Endodermal cell (in vitro differentiated cells): ENCODE measurements at places on chromosomes 11 and 22. TPM values are rescaled to one million over a fixed set of nuclear protein-coding genes. Genes with fewer than 3 reads are reported as not detected.

- H3K27me3 ChIP-seq: no peaks in the 10 kb centered on the region
- H3K4me1 ChIP-seq: no peaks in the 10 kb centered on the region
- peaks cover 40% of the 10 kb centered on the region for H3K36me3 ChIP-seq
- no peak overlapping the region for H3K27ac ChIP-seq
- no peak overlapping the region for H3K4me3 ChIP-seq
Observed at GRCh38 chr11:94184846-94185245, 56.2 kb downstream of the PANX1 start.

- peaks cover 63% of the 10 kb centered on the region for H3K27me3 ChIP-seq
- H3K4me1 ChIP-seq: peaks cover 9% of the 10 kb centered on the region
- peak within 1 kb of the TSS; percentile 62 for H3K4me3 ChIP-seq
- peak; percentile 79 for DNase-seq
Observed at GRCh38 chr11:119340335-119341221, at the start of gene C1QTNF5. C1QTNF5 (minus strand) TSS chr11:119340883; CDS start chr11:119340397, 486 bp downstream.

ANKK1 gene
- total RNA-seq: not detected in 3 replicates

OR56A4 gene
- total RNA-seq: 0.59 TPM in 1 of 2 replicates, not detected in the other

KCNK4 gene
- 0.21 to 0.23 TPM in 2 of 3 replicates, not detected in the other for total RNA-seq

BATF2 gene
- 0.34 TPM in 1 of 2 replicates, not detected in the other for total RNA-seq

DNA sequence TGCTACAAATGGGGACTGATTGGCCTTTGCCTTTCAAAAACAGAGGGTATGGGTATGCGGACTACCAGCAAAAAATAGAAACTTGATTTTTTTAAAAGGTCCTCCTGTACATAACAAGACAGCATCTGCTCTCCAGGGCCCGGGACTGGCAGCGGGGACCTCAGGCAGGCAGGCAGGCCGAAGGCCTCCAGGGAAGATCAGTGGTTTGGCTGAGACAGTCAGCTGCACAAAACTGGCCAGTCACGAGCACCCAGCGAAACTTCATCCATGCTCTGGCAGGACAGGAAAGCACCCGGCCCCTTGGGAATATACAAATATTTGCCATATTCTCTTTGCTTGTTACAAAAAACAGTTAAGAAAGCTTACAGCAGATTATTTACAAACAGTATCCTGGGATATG, 11.0 kb downstream of the RPL27A start:
- no peak overlapping the region for H3K27ac ChIP-seq
- H3K4me1 ChIP-seq: peaks cover 3% of the 10 kb centered on the region
- peaks cover 92% of the 10 kb centered on the region for H3K36me3 ChIP-seq
- no peak overlapping the region for H3K4me3 ChIP-seq

CASP5 gene
- total RNA-seq: not detected in 2 replicates

APLNR gene
- 3.5 and 4.2 TPM in 2 replicates for total RNA-seq

DNA sequence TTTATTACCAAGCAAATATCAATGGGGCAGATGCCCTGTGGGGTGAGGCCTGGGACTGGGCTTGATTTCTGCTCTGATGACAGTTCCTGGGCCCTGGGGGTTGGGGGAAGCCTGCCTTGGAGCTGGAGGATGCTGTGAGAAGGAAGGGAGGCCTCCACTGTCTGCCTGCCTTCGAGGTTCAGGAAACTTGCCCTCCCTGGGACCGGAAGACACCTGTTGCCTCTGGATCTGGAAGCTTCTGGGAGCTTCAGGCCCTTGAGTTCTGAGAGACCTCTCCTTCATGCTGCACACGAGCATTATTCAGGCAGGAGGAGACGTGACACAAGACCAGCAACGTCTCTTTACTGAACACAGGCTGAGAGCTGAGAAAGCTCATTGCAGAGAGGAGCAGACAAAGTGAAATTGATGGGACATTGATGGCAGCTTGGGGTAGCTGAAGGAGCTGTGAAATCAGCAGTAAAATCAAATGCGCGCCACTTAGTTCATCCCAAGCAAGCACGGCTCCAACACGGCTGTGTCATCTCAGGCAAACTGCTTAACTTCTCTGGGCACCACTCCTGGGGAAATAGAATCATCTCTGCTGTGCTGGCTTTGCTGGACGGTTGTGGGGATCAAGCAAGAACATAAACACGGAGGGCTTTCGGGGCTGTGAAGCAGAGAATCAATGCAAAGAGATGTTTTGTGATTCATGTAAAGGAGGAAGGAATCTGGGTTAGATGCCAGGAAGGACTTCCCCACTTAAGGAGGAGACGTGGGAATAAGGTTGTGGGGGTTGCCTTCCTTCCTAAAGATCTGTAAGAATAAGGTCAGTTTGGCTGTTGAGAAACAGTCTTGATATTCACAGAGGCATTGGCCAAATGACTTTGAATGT, 64.5 kb downstream of the TP53I11 start:
- no peak for DNase-seq
- no peaks in the 10 kb centered on the region for H3K36me3 ChIP-seq
- H3K4me1 ChIP-seq: peaks cover 9% of the 10 kb centered on the region
- peak overlapping the region; percentile 82 for H3K27ac ChIP-seq
